ENCODE measurements at places on chromosomes 1 and 21.

DNA sequence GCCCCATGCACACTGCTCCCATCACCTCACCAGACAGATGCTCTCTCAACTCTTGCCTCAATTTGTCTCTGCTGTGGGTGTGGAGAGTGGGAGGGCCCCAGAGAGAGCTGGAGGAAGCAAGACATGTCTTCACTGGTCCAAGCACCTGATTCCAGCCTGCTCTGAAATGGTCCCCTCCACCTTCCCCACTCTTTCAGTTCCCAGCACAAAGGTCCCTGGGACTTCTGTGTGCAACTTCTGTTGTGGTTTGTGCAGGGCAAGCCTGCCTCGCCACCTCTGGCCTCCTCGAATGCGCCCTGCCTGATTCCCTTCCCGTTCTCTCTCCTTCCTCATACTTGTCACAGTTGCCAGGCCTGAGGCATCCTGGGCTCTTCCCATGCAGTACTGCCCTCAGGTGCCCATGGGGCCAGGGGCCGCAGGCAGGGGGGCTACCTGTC lies 119.3 kb downstream of the SYT2 start:
- DNase-seq = no peak

GRCh38 chr1:161166669-161167548 lies 683 bp downstream of the PPOX start:
- DNase-seq = no peak

DNA sequence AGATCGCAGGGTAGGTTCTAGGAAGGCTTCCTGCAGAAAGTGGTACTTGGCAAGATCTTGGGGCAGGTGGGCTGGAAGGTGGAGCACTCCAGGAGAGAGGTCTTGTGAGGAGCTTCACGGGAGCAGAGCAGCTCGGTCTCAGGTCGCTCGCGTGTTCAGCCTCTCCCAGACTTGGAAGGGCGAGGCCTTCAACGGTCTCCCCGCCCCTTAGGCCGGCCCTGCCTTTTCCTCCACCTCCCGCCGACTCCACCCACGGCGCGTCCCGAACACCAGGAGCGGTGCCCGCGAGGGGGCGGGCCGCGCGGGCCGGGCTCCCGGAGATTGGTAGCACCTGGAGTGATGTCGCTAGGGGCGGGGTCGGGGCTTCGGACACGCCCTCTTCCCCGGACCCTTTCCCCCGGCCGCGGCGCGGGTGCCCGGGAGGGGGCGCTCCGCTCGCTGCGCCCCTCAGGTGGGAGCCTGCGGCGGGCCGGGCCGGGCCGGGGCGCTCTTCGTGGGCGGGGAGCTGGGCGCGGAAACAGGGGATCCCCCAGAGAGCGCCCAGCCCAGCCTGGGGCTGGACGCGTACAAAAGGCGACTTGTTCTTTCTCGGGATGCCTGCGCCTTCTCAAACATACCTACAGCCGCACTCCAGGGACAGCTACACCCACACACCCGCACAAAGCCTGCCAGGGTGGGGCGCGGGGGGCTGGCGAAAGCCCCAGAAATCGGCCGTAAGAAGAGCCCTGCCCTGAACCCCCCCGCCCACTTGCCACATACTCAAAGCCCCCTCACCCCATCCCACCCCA lies 35.5 kb downstream of the AHDC1 start:
- no peak for DNase-seq

- DNase-seq = no peak
Measured at GRCh38 chr1:219201656-219202055, 28.0 kb downstream of the LYPLAL1 start.

- DNase-seq = no peak
Measured at GRCh38 chr1:38005195-38006007, at the start of gene FHL3. FHL3 (minus strand) TSS chr1:38005514; CDS start chr1:37999412, 6,102 bp downstream.

DNA sequence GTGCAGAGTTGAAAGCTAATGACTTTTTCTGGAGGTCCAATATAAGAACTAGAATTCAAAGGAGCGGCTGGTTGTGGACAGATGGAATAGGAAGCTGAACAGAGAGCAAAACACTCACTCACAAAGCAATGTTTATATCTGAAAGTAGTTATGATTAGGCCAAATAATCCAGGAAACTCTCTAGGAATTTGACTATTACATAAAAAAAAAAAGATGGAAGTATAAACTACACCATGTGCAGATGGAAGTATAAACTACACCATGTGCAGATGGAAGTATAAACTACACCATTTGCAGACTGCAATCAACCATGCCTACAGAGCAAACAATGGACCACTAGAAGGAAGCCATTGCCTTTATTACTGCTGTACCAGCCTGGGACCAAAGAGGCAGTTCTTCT lies 771.1 kb downstream of the BRINP3 start:
- DNase-seq = no peak

GRCh38 chr1:60229821-60230220 lies 156.3 kb upstream of the C1orf87 start:
- no peak for DNase-seq

- DNase-seq = no peak
Measured at GRCh38 chr1:147811751-147812150, 51.3 kb upstream of the GJA5 start.

DNA sequence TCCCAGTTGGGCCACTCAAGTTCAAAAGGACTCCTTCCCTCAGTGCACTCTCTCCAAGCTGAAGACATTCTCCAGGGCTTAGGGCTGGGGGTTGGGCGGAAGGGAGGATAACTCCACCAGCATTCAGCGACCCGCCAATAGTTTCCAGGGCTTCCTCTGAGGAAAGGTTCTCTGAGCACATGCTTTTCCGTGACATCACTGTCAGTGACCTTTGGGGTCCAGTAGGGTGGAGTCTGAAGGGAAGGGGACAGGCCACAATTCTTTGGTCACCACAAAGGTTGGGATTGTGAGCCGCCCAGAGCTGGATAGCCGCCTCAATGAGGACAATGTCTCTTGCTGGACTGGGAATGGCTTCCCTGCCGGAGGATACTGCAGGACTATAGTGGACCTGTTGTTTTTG lies 22.8 kb upstream of the RXRG start:
- no peak for DNase-seq

DNA sequence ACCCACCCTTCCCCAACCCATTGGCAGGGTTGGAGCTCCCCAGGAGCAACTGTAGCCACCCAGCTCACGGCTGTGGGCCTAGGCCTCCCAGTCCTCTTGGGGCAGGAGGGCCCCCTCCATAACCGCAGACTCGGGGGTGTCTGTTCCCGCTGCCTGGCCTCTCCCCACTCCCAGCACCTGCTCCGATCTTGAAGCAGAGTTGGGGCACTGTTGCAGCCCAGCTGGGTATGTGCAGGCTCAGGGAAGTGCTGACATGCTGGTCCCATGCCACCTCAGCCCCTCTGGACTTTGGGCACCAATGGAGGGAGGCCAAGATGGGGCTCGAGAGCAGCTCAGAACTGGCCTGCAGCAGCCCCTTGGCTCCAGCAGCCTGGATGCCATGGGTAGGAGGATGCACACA lies 54.8 kb upstream of the KRTAP11-1 start:
- no peak for DNase-seq

GRCh38 chr1:173255214-173255813 lies 48.2 kb upstream of the TNFSF4 start:
- DNase-seq = no peak

Data from HS-27A (cell line).